ENCODE measurements at places on chromosomes 13 and 19.

DNA sequence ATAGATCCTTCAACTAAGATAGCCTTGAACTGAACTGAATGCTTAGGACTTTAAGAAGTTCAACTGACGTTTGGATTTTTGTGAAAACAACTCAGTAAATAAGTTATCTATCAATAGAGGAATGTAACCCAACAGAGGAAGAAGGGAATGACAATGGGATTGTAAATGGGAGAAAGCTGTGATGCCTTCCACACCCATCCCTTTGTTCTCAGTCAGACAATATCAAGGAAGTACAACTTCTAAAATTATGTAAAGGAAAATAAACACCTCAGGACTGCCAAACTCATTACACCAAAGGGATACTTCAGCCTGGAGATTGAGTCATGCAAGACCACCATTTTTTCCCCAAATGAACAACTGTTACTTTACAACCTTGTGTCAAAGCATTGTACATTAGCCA lies 21.1 kb downstream of the CEACAM8 start:
- DNase-seq = no peak

GRCh38 chr19:45885556-45886426 lies at the start of gene IRF2BP1:
IRF2BP1 (minus strand) TSS chr19:45886141; CDS start chr19:45885774, 367 bp downstream.
- peak; percentile 70 for DNase-seq

- no peak for DNase-seq
Observed at GRCh38 chr19:55094456-55095259, 19.0 kb downstream of the EPS8L1 start.

DNA sequence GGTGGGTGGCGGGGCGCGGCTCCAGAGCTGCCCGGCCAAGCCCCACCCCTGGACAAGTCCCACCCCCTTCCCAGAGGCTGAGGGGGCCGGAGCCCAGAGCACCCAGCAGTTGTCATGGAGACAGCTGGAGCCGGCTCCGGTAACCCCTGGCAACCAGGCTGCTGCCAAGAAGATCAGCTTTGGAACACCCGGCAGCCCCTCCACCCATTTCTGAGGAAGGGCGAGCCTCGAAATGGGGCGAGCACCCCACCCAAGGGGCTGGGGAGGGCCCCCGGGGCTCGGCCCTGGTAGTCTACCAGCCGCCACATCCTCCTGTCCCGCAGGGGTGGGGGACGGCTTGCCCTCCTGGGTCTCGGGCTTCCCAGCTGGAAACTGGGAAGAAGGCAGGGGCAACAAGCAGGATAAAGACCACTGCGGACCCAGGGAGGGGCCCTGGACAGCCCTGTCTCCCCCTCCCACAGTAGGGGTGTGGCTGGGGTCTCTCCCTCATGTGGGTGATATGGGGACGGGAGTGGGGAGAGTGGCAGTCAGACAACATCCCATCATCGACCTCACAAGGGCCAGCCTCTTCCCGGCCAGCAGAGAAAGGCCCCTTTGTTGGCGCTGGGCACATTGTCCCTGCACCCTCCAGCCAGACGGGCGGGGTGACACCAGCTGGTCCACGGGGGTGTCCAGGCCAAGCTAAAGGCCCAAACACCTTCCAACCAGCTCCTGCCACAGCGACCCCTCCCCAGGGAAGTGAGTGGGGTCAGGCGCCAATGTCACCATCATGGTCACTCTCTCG lies 1.5 kb downstream of the CERS1 start:
- no peak for DNase-seq

DNA sequence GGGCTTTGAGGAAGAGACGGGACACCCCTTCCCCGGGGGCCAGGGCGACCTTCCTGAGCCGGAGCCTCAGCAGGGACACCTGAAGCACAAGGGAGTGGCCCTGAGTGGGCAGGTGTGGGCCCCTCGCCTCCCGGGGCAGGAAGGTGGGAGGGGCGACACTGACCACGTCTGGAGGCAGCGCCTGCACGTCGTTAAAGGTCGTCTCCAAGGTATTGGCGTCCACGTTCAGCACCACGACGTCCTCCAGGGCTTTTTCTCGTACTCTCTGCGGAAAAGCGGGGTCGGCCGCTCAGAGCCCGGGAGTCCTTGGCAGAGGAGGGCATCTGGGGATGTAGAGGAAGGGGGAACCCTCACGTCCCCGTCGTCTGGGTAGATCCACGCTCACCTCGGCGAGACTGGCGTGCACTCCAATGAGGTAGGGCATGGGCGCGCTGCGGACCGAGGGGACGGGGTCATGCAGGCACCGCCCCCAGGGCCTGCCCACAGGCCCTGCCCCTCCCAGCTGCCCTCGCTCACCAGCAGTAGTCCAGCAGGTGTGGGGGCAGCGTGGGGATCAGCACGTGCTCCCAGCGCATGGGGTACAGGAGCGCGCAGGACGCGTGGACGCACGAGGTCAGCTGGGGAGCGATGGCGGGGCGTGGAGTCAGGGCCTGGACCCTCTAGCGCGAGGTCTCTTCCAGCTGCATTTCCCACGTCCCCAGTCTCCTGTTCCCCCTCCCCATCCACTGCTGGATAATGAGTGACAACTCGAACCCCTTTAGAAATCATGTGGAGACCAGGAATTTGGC lies 6.1 kb downstream of the DENND1C start:
- no peak for DNase-seq

- DNase-seq = no peak
Observed at GRCh38 chr13:75324413-75324940, 157.5 kb downstream of the TBC1D4 start.

Measured in AG09309 (cell line).